ENCODE measurements at places on chromosomes 7 and 10.

DNA sequence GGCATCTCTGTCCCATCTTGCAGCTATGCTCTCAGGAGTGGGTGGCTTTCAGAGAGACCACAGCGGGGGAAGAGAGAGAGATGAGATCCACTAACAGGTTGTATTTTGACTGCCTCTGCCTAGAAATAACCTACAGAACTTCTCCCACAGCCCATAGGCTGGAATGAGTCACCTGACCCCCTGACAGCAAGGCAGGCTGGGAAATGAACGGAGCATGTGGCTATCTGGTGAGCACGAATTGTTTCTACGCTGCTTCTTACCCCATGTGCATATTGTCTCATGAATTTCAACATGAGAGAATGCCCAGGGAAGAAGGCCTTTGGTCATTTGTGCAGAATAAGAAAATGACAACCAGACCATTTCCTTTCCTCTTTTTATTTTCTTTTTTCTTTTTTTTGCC, 151.3 kb downstream of the SNX10 start:
- no peak for DNase-seq

DNA sequence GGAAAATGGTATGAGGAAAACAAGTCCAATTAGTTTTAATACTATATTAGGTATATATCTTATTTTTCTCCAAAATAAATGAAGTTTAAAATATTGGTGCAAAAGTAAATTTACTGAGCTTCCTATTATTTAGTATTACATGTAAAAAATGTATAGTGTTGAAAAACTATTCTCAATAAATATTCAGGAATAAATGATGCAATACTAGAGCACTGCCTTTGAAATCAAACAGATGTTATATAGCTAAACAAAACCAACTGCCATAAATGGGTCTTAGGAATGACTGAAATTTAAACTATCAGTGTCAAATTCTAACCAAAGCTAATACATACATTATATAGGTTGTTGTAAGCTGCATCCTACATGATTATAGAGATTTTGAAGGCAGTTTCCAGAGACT, 1434.0 kb upstream of the LRRTM3 start:
- no peak for DNase-seq

GRCh38 chr7:91463330-91463729, 199.1 kb downstream of the FZD1 start:
- DNase-seq = no peak

DNA sequence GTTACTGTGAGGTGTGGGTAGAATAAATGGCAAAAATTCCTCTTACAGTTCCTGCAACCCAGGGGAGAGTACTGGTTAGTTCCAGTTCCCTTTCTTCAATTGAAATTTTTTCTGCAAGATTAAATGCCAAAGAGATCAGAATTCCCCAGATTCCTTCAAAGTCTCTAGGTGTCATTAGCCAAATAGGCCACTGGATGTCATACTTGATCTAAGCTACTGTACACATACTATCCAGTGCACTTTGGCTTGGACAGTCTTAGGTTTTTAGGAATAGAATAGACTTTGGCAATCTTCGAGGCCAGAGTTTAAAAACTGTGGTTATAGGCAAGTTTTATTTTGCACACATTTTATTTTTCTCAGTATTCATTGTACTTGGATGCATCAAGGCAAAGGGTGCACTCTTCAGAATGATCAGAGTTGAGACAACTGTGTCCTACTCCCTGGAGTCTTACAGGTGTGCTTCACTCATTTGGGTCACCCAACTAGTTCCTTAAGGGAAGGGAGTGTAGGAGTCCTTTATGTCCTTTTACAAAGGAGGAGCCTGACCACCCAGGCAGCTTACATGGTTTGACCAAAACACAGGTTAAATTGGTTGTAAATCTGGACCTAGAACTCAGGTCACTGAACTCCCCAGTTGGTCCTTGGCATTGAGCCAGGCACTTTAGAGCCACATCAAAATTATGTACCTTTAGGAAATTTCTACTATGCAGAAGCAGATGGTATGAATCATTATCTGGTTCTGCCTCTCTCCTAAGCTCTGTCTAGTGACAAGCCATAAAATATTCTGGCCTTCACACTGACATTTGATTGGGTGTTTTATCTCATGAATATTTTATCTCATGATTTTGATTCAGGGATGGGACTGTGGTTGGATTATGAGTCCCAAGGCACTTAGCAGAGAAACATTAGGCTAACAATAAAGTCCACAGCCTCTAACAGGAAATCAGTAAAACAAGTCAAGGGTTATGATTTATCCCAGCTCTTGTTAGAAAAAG, 49.5 kb downstream of the ASAH2B start:
- DNase-seq = peak; percentile 50

Data from right lobe of liver (tissue), 6 donors.